T-helper 2 cell (primary cell): ENCODE measurements at places on chromosomes 6 and 20.
A peak's percentile ranks its signal among the peaks of the same experiment; 100 is the strongest.

GRCh38 chr20:60306551-60306950 is 348.3 kb downstream of the CDH26 start:
- no peak for DNase-seq

DNA sequence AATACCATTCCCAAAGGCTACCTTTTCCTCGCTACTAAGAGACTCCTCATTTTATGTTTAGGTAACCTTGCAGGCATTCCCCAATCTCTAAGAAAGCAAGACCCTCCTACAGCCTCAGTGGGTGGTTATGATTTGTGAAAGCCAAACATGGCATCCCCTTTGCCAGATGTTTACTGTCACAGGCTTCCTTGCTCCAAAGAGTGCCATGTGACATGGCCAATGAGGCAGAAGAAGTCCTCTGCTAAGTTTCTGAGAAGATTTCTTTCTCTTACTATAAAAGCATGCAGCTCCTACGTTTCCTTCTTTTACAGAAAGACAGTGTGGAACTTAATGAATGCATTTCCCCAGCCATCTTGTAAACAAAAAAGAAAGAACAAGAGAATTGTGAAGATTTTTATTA is 688.2 kb downstream of the TBC1D32 start:
- no peak for DNase-seq

GRCh38 chr6:107491138-107491609 is 1.3 kb downstream of the SOBP start:
- DNase-seq, result no peak

GRCh38 chr6:87164004-87164403 is 8.6 kb downstream of the ZNF292 start:
- DNase-seq, result no peak

- DNase-seq, result no peak
Observed at GRCh38 chr6:107179004-107179403, 63.7 kb upstream of the BEND3 start.

DNA sequence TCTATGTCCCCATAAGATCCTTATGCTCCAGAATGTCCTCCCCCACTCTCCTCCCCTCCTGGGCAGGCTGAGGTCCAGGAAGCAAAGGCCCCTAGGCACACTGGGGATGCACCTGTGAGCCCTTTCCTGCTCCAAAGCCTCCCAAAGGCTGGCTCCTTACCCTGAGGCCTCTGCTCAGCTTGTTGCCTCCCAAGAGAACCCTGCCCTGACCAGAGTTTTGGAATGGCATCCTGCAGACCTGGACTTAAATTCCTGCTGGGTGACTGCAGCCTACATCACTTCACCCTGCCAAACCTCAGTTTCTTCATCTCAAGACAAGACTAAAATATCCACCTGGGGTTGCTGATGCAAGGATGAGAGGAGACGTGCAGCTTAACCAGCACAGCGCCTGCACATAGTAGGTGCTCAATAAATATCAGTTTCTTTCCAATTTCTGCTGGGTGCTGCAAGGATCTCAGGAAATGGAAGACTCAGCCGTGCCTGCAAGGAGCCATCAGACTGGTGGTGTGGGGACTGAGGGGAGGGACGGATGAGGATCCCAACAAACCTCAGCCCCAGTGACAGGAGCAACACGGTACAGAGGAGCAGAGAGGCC is 2.1 kb upstream of the LBP start:
- DNase-seq, result no peak

GRCh38 chr6:25959890-25960536 is 2.6 kb upstream of the TRIM38 start:
- no peak for DNase-seq

DNA sequence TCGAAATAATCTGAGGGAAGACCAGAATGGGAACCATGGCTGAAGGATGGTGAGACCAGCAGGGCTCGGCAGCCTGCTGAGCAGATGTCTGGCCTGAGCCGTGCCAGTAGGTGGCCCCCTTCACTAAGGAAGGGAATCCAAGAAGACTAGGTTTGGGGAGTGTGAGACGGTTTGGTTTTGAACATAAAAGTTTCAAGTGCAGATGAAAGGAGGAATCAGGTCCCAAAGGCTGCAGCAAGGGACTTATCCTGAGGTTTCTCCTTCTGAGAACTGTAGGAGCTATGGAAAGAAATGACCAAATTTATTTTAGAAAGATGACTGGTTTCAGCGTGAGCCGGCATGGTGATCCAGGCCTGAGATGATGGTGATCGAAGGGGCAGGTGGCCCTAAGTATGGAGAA is 4.6 kb upstream of the OSER1 start:
- DNase-seq, result peak; percentile 68
